ENCODE measurements at places on chromosomes 13 and 19.

GRCh38 chr19:41426952-41427646 lies at the start of gene B3GNT8:
B3GNT8 (minus strand) TSS chr19:41427374; CDS start chr19:41426778, 596 bp downstream.
- peak; percentile 70 for DNase-seq

- DNase-seq: no peak
Measured at GRCh38 chr13:44364345-44365000, 9.2 kb upstream of the SERP2 start.

DNA sequence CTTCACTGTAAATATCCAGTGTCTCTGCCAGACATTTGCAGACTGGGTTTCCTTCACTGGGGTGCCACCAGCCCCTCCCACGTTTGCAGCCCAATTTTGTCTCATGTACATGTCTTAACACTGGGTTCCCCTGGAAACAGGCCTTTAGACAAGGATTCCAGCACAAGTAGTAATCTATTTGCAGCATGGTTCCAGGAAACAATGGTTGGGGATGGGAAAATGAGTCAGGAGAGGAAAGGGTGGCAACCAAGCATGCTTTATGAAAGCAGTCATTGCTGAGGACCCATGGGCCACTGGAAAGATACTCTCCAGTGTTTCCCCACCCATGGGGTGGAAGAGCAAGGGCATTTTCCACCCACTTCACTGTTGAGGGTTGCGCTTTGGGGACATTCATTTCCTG lies 53.6 kb upstream of the FARP1 start:
- DNase-seq: no peak

DNA sequence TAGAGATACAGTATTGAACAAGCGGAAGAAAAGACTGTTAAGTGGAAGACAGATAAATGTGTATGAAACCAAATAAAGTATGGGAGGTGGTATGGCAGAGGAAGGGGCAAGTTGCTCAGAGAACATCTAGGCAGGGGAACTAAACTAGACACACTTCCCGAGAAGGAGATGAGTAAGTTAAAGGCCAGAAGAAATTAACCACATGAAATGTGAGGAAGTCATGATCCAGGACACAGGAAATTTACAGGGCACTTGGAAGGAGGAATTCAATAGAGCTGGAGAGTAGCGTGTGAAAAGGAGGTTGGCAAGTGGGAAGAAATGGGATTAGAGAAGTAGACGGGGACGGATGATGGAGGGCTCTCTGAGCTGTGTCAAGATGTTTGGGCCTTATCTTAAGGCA lies 208.8 kb downstream of the COG6 start:
- DNase-seq: no peak

- DNase-seq: no peak
Measured at GRCh38 chr13:113949546-113949945, 24.3 kb downstream of the C13orf46 start.

DNA sequence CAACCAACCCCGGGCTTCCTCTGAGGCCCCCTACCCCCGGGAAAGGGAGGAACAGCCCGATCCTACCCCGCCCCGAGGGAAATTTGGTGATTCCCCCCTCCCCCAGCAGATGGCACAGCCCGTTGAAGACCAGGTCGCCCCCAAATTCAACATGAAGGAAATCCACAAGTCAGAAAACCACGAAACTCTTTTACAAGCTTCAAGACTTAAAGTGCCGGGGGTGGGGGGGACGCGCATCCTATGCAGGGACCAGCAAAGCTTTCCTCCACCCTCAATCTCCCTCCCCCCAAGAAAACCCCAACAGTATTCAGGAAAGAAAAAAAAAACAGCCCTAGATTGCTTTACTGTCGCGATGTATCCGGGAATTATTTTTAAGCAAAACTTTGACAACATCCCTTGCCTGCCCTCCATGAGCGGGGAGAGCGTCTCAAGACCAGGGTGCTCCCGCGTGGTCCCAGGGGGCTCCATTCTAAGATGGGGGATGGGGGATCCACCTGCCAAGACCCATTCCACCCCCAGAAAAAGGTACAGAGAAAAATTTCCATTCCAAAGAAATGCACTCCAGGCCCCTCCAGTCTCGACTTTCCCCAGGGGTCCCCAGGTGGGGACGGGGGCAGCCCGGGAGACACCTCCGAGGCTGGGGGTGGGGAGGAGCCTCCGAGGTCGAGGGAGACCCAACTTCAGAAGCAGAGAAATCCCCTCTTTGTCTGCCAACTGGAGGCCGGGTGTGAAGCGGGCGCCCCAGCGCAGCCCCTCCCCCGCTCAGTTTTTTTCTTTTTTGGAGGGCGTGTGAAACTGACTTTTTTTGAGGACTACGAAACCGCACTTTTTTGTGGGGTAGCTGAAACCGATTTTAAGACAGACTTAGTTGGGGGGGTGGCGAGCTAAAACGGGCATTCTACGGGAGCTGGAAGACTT lies 1.5 kb downstream of the TCF3 start:
- peak; percentile 77 for DNase-seq

- DNase-seq: no peak
Measured at GRCh38 chr13:66644855-66645460, 585.2 kb downstream of the PCDH9 start.

GRCh38 chr13:75440100-75440499 lies 41.9 kb downstream of the TBC1D4 start:
- DNase-seq: no peak

DNA sequence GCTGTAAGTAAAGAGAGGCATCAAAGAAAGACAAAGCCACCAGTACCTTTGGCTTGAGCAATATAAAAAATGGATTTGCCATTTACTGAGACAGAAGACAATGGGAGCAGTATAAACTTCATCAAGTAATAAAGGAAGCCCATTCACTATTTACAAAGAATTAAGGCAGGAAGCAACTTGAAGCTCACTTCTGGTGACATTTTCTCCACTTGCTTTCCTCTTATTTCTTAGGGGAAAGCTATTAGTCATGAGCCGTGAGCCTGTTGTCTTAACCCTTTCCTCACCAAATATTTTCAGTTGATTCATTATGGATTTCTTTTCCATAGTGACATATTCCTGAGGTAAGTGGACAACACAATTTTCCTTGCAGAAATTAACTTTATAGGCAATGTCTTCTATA lies 156.8 kb downstream of the DNAJC3 start:
- DNase-seq: no peak

GRCh38 chr13:26054896-26055295 lies 3.1 kb upstream of the SHISA2 start:
- DNase-seq: no peak

DNA sequence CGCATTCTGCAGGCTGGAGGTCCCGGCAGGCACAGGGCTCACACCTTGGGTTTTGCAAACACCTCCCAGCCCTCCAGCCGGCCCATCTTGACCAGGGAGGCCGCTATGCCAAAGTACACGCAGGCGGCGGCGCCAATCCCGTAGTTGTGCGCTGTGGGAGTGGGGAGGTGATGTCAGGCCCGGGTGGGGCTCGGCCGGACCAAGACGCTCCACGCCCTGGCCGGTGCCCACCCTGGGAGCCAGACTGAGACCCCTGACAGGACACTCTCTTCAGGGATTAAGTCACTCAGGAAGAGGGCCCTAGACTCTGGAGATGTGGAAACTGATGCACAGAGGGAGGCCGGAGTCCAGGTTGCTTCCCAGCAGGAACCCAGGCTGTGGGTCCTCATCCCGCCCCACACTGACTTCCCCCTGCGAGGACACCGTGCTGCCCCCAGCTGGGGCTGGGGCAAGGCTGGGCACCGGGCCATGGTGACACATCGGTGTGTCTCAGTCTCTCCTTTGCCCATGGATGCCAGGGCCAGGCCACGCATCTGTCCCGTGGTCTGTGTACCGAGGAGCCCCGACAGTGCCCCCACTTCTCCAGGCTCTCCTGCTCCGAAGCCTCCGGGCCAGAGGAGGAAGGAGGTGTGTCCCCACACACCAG lies 8.8 kb downstream of the NDUFA11 start:
- DNase-seq: no peak

DNA sequence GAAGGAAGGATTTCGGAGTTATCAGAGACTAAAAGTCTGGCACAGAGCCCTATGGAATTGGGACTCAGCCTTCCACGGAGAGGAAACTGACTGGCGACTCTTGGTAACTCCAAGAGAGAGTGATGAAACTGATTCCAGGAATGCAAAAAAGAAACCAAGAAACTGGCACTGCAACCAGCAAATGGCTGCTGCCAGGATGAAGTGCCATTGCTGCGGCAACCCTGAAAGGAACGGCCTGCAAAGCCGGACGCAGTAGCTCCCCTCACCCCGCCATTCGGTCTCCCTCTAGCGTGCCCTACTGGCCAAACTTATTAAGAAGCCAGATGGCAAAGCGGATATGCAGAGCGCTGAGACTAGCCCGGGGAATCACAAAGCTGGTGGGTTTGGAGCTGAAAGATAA lies 236.0 kb downstream of the PCDH9 start:
- DNase-seq: peak; percentile 20

GRCh38 chr13:107258599-107259187 lies 690.8 kb upstream of the ARGLU1 start:
- DNase-seq: no peak

GRCh38 chr13:95494082-95494681 lies 58.3 kb upstream of the CLDN10 start:
- DNase-seq: no peak

DNA sequence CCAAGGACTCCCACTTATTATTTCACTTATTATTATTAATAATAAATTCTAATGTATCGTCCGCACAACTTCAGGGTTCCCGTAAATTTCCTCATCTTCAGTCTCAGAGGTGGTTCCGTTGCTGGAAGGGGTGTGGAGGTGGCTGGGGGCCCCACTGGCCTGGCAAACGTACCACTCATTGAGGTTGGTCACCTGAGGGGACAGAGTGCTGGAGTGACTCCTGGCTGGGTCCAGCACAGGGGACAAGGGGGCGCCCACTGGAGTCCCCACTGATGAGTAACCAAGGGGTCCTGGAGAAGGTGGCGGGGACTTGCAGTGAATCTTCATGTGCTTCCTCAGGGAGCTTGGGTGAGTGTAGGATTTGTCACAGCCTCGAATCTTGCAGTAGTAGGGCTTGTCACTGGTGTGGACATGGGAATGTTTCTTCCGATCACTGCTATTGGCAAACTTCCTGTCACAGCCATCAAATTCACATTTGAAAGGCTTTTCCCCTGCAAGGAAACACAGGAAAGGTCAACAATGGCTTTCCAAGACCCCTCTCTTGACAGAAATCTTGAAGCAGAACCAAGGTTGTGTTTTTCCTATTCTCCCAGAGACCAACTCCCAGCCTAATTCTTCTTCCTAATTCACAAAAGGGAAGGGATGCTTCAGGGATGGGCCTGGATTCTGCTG lies 6.1 kb downstream of the ZIC5 start:
- DNase-seq: no peak

DNA sequence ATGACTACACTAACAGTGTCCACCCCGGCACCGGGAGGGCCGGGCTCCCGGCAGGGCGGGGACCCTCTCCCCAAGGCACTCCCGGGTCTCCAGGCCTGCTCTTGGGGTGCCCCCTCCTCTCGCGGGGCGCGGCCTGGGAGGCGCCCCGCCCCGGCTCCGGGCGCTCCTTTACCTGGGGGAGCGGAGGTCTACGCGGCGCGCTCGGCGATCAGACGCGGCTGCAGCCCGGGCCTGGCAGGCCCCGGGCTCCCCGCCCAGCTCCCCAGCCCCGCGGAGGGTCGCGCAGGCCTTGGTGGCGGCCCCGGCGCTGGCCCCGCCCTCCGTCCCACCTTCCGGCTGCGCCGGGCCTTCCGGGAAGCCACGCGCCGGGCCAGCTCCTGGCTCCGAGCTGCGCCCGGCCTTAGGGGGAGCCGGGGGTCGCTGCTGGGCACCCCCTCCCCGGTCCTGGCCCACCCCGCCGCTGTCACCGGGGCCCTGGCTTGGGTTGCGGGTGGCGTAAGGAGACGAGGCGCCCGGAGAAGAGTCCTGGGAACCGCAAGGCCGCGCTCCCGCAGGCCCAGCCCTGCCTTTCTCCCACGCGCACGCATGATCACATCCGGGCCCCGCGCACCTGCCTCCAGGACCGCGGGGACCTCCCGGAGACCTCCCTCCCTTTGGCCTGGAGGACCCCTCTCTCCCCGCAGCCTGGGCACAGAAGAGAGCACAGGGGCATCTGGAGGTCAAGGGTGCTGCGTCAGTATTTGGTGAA lies at the start of gene C19orf12:
TSS of gene C19orf12 (minus strand) at position 309 of the 748 bp plus-strand sequence. CDS start 6,848 bp downstream, outside the sequence.
- peak; percentile 77 for DNase-seq

- no peak for DNase-seq
Measured at GRCh38 chr19:10432736-10433130, 12.4 kb downstream of the PDE4A start.

- no peak for DNase-seq
Measured at GRCh38 chr13:109680930-109681329, 105.5 kb downstream of the IRS2 start.

DNA sequence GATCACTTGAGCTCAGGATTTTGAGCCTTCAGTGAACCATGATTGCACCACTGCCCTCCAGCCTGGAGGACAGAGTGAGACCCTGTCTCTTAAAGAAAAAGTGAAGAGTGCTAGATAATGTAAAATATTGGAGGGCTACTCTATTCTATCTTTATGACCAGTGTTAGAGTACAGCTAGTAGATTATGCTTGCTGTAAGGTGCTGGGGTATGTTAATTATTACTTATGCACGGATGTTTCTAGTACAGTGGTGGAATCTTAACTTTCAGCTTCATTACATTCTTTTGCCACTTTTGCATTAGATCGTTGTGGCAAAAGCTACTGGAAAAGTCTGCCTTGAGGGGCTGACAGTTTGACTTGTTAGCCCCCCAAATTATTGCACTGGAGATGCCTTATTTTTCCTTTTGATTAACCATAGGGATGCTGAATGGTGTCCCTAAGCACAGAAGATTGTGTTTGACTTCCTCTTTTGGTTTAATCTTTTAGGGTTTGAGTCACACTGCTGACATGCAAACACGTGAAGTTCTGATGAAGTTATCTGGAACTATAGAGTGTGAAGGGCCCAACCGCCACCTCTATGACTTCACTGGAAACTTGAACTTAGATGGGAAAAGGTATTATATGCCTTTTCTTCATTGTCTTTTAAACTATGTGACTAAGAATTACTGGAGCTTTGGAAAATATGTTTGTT lies 169.8 kb downstream of the ATP8A2 start:
- no peak for DNase-seq

DNA sequence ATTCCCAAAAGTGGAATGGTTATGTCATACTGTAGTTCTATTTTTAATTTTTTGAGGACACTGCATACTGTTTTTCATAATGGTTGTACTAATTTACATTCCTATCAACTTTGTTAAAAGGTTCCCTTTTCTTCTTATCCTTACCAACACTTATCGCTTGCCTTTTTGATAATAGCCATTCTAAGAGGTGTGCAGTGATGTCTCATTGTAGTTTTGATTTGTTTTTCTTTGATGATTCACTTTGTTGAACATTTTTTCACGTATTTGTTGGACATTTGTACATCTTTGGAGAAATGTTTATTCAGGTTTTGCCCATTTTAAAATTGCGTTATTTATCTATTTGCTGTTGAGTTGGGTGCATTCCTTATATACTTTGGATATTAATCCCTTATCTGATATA lies 188.8 kb upstream of the SPRY2 start:
- no peak for DNase-seq

GRCh38 chr19:31804668-31805067 lies 455.4 kb upstream of the TSHZ3 start:
- DNase-seq: no peak

DNA sequence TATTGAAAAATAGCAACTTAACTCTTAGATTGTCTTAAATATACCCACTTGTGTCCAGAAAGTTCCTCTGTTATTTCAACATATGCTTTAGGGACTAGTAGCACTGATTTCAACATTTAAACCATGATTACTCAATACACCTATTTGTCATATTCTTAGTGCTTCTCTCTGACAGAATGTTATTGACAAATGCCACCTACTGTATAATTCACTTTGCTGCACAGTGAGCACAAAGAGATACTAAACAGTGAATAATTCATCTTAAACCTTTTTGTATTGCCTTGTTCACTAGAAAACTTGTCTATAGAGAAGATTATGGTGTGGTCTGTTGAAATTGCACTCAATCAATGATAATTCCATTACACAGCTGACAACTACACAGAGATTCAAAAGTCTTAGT lies 692.6 kb downstream of the PCDH17 start:
- DNase-seq: no peak

GRCh38 chr13:49308097-49308875 lies 60.6 kb downstream of the CDADC1 start:
- no peak for DNase-seq

Data from stimulated activated naive CD8-positive, alpha-beta T cell treated with anti-CD3 and anti-CD28 coated beads, Interleukin-15, Interleukin-2, amounts not matched to agents 100 U/mL and 50 U/mL, for 24 hours (primary cell).